ENCODE measurements at places on chromosomes 3 and 15.

DNA sequence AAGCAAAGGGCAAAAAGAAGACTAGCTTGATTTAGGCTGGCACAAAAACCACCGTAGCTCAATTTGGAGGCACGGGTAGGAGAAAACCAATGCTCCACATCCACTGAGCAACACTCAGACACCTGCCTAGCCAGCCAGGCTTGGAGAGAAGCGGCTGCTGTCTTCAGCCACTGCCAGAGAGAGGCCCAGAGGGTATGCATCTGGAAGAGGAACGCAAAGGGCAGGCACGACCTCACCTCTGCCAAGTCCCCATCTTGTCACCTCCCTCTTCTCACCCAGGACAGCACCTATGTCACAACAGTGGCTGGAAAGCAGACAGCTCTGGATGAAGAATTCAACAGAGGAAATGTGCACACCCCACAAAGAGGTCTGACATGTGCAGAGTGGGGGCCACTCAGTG is 93.5 kb downstream of the ADAMTS17 start:
- no peak for DNase-seq

DNA sequence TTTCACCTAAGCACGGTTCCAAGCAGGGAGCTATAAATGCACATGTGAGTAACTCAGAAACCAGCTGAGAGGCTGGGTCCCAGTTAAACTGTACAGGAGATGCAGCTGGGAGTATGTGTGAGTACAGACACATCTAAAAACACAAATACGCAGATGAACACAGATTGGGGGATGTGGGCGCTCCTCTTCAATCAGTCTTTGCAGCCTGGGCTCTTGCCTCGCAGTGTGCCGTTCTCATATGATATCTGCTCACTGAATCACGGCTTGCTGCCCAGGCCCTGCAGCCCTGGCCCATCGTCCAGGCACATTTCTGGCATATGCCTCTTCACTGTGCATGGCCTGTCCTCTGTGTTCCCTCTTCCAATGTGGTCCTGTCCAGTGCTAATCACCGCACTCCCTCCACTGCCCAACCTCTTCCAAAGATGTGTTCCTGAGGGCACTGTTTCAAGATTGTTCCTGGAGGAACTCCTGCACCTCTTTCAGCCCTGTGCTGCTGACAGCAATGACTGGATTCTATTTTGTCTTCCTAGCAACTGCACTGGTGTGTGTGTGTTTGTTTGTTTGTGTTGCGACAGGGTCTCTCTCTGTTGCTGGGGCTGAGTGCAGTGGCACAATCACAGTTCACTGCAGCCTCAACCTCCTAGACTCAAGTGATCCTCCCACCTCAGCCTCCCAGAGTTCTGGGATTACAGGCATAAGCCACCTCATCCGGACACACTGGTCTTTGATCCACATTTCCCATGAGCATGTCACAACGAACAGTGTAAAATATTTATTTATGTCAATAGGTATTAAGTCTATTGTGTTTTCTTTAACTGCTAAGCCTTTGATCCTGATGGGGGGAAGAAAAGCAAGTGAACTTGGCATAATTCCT is 17.0 kb downstream of the CA12 start:
- no peak for DNase-seq

DNA sequence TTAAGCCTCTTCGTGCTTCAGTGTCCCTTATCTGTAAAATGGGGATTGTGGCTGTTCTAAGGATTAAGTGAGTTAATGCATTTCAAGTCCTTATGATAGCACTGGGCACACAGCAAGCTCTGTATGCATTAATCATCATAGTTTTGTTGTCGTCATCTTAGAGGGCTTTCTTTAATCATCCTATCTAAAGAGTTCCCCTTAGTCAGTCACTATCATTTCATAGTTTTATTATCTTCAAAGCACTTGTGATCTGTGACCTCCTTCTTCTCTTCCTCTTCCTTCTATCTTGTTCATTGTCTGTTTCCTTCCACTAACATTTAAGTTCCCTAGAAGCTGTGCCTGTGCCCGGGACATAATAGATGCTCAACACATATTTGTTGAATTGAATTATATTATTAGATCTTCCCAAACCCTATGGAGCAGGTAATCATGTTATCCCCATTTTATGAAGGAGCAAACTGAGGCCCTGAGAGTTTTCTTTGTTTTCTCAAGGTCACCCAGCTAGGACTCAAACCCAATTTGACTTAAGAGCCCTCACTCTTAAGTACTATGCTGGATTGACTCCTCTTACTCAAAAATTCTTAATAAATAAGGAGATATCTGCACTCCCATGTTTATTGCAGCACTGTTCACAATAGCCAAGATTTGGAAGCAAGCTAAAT is 24.1 kb downstream of the DUOX2 start:
- no peak for DNase-seq

DNA sequence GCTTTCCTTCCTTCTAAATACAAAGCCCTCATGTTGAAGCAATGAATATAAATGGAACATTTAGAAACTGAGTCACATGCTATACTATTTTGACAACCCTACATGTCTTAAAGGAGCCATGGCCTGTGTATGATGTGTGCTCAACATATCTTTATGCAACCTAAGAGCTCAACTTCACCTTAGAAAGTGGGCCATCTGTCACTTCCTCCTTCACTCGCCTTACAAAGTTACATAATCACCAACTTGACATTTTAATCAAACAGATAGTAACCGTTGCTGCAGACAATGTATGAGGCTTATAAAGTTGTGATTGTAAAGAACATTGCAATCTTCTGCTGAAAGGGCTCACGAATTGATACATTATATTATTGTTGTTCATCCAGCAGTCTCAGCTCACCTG is 163.6 kb downstream of the SERPINI1 start:
- no peak for DNase-seq

- DNase-seq, result no peak
These were observed 251.5 kb upstream of the NR2F2 start for GRCh38 chr15:96079041-96079440.

- no peak for DNase-seq
These were observed 13.3 kb downstream of the ZNF592 start for GRCh38 chr15:84761607-84762131.

DNA sequence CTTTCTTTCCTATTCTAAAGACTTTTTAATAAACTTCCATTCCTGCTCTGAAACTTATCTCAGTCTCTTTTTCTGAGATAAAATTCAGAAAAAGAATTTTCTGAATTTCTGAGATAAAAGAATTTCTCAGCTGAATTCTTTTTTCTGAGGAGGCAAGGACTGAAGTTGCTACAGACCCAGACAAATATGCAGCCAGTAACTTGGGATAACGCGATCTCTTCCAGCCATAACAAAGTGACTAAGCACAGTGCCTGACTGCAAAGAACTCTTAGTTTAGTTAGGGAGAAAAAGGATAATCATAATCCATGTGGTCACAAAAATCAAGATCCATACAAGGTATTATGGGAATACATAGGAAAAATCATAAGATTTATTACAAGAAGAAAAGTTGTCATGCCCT is 222.0 kb upstream of the GAP43 start:
- no peak for DNase-seq

DNA sequence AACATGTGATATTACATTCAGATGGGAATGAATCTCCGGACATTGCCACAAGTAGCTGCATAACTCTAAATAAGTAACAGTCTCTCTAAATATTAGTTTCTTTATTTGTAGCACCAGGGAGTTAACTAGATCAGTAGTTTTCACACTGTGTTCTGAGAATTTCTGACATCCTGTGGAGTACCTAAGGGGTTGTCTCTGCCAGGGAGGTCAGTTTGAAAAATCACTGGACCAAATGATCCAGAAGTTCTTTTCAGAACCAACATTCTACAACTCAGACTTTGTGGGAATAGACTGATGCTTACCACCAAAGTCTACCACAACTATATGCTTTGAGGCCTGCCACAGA is 9.0 kb upstream of the ILDR1 start:
- no peak for DNase-seq

DNA sequence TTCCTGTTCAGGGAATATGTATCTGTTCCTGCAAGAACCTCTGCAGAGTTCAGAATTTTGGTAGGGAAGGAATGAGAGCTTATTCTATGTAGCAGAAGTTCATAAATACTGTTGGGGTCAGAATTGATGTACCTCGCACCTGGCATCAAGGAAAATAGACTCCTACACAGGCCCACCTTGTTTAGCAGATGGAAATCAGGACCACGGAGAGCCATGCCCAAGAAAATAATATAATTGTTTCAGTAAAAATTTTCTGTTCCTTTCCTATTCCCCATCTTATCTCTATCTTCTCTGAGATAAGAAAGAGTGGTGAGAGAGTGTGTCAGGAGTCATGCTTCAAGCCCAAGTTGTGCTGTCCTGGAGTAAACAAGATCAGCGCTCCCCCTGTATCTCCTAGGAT is 404.7 kb upstream of the UBE2E2 start:
- no peak for DNase-seq

GRCh38 chr15:49045751-49046219 is 461 bp downstream of the SECISBP2L start:
- DNase-seq, result no peak

- DNase-seq, result no peak
These were observed 358.5 kb upstream of the RBMS3 start for GRCh38 chr3:28922376-28922775.

- no peak for DNase-seq
These were observed 127.5 kb upstream of the PLXNA1 start for GRCh38 chr3:126855374-126855773.

DNA sequence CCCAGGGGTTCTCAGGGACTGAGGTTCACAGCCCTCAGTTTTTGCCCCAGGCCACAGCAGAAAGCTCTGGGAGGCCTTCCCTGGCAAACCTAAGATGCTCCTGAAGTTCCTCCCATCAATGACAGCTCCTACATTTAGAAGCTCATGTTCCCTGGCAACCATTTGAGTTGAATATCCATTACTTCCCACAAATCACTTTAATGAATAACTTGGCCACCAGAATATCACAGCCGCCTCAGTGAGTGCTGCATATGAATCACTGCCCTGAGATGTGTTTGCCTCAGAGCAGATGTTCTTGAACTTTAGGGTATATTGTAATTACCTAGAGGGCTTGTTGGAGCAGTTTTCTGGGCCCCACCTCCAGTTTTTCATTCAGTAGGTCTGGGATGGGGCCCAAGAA is 27.4 kb downstream of the SLCO2A1 start:
- no peak for DNase-seq

- no peak for DNase-seq
These were observed 25.3 kb downstream of the SEMA5B start for GRCh38 chr3:123002100-123002748.

- no peak for DNase-seq
These were observed 3.6 kb downstream of the PLIN1 start for GRCh38 chr15:89675606-89676005.

- no peak for DNase-seq
These were observed 219.4 kb upstream of the THBS1 start for GRCh38 chr15:39361497-39361896.

DNA sequence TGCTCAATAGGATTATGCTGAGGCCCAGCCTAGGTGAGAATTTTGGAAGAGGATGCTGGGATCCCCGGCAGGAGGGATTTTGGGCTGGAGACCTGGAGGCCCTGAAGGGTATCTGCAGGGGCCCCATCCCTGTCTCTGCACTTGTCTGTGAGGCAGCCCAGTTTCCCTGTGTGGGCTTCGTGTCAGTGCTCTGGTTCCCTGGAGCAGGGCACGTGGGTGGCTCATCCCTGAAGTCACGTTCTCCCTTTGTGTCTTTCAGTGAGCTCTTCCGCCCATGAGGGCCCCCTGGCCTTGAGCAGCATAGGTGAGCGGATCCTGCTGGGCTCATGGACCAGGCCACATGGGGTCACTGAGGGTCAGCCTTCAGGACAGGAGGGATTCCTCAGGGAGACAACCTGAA is 217.9 kb downstream of the SNRPN start:
- no peak for DNase-seq

DNA sequence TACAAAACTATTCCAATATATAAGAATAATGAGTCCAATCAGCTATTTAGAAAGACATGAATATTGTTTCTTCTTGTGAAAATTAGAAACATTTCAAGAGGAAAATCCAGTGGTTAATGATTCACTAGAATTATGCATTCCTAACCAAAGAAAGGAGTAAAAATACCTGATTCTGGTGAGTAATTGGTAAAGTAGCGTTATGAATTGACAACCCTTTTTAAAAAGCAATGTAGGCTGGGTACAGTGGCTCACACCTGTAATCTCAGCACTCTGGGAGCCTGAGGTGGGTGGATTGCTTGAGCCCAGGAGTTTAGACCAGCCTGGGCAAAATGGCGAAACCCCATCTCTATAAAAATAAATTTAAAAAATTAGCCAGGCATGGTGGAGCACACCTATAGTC is 43.3 kb downstream of the TOPAZ1 start:
- DNase-seq, result no peak

GRCh38 chr3:179672918-179673317 is 20.1 kb downstream of the USP13 start:
- DNase-seq, result no peak

DNA sequence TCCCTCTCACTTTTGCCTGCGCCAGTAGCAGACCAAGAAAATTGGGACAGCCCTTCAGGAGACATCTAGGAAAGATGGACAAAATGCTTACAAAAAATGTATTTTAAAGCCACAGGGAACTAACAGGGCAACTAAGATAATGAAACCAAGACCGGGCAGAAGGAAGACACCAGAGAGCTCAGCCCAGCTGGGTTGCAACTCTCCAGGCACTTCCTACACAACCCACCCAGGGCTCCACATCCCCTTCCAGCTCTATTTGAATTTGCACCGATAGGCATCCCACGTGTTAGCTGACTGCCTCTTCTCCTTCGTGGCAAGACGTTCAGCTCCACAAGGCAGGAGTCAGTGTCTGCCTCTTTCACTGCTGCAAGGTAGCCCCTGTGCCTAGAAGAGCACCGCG is 6.6 kb upstream of the ATP10A start:
- no peak for DNase-seq

DNA sequence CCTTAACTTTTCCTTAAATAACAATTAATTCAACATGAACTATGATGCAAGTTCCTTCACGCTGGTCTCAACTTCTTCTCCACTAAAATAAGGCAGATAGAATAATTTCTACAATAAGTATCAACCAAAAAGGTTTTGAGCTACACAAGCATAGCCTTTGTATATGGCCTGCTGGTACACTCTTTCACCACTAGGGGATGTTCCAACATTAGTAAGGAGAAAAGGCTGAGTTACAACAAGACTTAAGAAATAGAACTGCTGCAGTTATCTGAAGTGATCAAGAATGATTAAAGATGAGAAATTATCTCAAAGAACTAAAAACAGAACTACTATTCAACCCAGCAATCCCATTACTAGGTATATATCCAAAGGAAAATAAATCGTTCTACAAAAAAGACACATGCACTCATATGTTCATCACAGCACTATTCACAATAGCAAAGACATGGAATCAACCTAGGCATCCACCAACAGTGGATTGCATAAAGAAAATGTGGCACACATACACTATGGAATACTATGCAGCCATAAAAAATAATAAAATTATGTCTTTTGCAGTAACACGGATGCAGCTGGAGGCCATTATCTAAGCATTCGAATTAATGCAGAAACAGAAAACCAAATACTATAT is 14.4 kb downstream of the ATP13A3 start:
- no peak for DNase-seq

DNA sequence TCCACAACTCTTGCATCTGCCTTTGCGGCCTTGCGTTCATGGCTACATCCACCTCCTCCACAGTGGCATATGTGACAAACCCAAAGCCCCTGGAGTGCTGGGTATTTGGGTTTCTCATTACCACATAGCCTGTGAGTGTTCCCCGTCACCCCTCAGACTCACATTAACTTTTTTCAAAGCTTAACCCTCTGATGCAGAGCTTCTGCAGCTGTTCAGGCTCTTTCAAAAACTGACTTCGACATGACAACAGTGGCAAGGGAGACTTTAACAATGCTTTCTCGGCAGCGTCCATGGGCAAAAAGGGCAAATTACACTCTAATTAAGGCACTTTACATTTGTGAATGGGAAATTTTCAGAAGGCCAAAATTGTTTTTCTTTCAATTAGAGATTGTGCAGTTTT is 343.2 kb downstream of the UNC13C start:
- no peak for DNase-seq

GRCh38 chr3:141044695-141045641 is 6.2 kb upstream of the SPSB4 start:
- DNase-seq, result no peak

All from activated T-helper 1 cell treated with anti-CD3 and anti-CD28 coated beads, Interleukin-2, amount 50 U/mL, for 16 hours (primary cell).